ENCODE measurements at places on chromosomes 5 and 9.

- no peak for ATAC-seq
Measured at GRCh38 chr5:179158556-179158955, 98.4 kb downstream of the ZNF354C start.

- ATAC-seq: no peak
Measured at GRCh38 chr9:114914139-114914538, 16.3 kb downstream of the TNFSF8 start.

- peak; percentile 11 for ATAC-seq
Measured at GRCh38 chr9:128419061-128419925, 1.4 kb upstream of the CERCAM start.

DNA sequence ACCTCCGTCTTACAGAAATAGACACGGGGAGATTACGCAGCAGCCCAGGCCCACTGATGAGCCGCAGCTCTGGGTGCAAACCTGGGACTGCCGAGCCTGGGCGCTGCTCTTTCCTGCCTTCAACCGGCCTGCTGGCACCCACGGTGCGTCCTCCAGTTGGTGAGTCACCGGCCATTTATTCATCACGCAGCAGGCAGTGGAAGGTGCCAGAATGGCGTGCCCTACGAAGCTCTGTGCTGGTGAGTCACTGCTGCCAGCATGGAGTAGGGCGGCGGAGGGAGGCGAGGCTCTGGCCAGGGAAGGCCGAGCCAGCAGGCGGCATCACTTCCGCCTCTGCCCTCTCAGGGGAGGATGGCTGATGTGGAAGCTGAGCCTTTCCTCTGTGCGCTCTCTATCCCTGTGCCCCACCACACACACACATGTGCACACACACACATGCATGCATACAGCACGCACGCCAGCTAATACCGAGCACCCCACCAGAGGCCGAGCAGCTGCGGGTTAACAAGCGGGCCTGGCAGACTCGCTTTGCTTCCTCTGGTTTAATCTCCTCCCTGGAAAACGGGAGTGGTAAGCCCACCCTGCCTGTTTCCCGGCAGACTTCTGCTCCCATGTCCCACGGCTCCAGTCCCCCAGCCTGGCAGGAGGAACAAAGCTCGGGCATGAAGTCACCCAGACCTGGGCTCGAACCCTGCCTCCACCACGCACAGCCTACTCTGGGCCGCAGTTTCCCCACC lies 39.2 kb downstream of the OLFM1 start:
- ATAC-seq: no peak

- ATAC-seq: no peak
Measured at GRCh38 chr9:135279385-135279784, 191.9 kb downstream of the OLFM1 start.

DNA sequence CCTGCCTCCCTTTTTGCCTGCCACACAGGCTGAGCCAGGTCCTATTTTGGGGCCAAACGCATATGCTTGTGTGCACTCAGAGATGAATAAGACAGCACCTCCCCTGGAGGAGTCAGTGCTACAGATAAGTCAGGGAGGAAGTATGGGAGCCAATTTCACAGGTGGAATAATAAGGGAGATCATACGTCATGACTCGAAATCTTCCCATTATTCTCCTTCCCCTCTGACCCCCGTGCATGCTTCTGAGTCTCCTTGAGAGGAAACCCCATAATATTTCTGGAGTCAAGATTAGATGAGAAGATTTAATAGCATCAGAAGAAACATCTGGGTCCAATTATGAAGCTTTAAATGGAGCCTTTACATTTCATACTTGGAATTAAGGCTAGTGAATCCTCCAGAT lies 15.1 kb upstream of the ZCCHC7 start:
- ATAC-seq: no peak

DNA sequence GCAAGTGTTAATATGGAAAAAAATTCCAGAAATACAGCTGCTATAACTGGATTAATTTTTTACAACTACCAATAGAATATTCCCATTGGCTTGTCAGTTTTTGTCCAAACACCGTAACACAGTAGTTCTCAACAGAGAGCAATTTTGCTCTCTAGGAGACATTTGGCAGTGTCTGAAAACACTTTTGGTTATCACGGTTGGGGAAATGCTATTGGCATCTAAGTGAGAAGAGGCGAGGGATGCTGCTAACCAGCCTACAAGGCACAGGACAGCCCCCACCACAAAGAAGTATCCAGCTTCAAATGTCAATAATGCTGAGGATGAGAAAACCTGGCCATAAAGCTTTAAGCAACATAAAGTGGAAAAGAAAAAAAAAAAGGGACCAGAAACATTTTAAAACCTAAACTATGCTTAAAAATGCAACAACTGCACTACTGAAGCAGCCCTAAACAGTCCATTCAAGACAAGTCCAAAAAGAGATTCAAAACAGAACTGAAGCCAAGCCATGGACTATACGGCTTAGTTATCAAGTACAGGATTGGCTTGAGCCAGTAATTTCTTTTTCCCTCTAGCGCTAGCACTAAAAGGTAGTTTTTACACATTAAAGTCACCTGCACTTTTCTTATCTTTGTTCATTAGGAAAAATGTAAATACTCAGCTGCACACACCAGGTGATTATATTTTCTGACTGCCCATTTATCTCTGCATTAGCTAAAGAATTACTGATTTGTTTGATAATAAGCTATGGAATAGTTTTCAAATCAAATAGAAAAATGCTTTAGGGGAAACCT lies 83.9 kb downstream of the NR3C1 start:
- no peak for ATAC-seq

- no peak for ATAC-seq
Measured at GRCh38 chr5:167726642-167727041, 564.8 kb upstream of the WWC1 start.

DNA sequence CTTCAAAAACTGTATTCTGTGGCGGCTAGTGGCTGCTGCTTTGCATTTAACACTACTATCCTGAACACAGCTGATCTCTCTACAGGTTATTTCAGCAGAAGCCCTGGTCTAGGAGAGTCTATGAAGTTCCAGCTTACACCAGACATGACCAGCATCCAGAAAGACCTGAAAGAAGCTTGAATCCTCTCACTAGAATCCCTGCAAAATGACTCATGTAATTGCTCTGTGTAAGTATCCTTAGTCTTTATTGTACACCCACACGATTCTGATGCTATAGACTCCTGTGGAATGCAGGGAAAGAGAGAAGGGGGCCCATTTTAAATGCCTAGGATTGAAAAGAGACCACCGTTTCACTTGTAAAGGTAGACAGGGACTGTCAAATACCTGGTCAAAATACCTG lies 859 bp upstream of the GRIA1 start:
- peak; percentile 32 for ATAC-seq

GRCh38 chr9:90394871-90395270 lies 247.8 kb downstream of the DIRAS2 start:
- no peak for ATAC-seq

- ATAC-seq: no peak
Measured at GRCh38 chr5:151171529-151171928, 13.9 kb upstream of the ANXA6 start.
